NCI-H1417 treated with DMSO at 0.1 percent for 48 hours (cell line): ENCODE measurements at places on chromosomes 2 and 18.

DNA sequence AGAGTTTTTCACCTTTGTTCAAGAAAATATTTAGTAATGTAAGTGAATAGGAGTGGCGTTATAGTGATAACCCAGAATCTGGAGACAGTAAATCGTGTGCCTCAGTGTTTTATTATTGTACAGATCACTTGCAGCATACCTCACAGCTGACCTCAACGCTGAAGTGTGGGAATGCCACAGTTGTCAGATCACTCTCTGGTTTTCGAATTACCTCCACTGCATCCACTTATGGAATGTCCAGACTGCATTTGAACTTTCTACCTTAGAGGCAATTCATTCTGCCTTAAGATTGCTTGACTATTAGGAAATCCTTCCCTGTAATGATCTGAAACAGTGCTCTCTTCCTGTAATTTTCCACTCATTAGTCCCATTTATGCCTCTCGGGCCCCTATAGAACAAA lies 164.5 kb upstream of the ALPP start:
- no peak for DNase-seq

DNA sequence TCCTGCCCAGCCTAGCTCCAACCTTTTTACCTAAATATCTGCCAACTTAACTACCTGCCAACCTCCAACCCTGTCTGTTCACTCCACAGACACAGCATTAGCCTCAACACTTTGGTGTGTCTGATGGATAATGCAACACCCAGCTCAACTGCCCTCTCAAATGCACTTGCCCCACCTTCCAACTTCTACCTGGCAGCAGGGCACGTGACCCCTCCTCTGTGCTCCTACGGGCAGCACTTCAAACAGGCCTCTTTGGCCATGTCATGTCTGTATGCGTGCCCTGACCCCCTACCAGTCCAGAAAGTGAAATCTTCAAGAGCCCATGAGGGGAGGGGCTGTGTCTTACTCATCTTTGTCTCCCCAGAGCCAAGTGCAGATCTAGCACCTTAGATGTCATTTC lies 25.5 kb downstream of the RNF149 start:
- DNase-seq = no peak

- no peak for DNase-seq
Observed at GRCh38 chr2:189868896-189869295, 84.6 kb downstream of the PMS1 start.

DNA sequence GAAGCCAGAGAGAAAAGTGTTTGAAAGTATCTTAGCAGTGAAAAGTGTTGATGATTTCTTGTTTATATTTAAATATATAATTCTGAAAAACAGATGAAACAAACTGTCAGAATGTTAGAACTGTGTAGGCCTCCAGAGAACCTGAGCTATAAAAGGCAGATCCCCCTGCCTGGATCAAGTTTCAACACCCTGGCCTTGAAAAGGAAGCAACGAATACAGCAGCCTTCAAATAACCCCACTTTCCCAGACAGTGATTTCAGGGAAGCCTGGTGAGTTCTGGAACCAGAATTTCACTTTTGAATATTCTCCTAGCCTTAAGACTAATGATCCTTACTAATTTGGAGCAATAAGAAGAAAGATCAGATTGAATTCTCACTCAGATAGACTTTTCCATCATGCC lies 13.3 kb upstream of the TRIM43 start:
- no peak for DNase-seq

DNA sequence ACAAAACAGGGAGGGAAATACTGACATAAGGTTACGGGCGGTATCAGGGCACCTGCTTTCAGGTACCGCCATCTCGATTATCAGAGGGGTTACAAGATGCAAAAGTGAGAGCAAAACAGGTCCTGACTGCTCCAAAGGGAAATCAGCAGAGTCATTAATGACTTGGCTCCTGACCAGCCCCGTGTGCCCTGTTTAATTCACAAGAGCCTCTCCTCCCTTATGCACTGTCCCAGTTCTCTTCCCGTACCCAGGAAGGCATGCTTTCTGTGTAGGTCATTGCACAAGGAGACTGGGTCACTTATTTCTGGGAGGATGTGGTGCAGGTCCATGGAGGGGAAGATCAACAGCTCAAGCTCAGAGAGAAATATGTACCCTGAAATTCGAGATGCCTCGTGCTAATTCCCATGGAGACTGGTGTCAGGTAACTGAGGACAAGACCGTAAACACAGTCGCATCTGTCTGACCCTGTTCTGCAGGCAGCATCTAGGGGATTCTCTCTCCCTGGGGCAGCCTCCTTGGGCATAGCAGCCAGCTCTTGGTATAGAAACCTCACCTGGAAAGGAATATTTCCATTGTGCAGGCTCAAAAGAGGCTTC lies 79.9 kb downstream of the HNRNPLL start:
- DNase-seq = no peak

DNA sequence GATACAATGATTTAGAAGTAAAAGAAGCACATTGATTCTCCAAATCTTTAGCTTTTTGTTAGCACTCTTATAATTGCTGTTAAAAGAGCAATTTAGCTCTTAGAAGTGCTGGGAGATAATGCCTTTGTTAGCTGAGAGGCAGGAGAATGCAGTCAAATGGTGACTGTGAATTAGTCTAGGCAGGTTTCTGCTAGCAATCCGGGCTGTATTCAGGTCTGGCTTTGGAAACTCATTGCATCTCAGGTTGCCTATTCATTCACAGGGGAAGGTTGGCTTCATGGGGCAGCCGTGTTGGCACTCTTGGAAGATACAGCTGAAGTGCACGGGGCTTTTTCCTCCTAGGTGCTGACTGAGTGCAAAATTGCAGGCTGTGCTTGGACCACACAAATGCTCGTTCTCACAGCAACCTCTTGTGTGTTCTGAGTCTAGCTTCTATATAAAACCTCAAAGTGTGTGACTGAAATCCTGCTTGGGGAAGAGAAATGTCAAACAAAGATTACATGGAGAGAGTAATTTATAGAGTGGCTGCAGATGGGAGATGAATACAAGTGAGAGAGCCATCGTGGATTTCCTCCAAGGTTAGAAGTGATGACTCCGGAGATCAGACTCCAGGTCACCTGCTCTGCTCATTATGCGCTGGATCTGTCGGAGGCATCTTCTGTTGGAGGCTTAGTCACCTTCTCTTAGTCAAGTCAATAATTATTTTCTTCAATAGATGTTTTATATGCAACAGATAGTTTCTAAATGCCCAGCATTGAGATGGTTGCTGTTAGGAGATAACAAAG lies 167.8 kb downstream of the PMAIP1 start:
- DNase-seq = peak; percentile 25

DNA sequence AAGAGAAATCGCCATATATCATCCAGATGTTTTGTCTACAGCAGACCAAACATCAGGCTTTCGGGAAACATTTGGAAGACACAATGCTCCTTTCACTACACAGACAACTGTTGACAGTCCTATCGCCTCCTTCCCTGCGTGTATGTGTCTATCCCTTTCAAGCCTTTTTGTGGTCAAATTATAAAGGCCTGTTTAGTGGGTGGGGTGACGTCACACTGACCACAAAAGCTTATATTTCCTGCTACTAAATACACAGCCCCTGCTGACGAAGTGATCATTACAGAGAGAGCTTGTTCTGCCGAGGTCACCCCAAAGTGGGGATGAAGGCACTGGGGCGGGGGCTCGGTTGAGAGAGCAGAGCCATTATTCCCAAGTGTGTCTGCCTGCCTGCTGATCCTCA lies 302.7 kb upstream of the TNP1 start:
- DNase-seq = no peak

DNA sequence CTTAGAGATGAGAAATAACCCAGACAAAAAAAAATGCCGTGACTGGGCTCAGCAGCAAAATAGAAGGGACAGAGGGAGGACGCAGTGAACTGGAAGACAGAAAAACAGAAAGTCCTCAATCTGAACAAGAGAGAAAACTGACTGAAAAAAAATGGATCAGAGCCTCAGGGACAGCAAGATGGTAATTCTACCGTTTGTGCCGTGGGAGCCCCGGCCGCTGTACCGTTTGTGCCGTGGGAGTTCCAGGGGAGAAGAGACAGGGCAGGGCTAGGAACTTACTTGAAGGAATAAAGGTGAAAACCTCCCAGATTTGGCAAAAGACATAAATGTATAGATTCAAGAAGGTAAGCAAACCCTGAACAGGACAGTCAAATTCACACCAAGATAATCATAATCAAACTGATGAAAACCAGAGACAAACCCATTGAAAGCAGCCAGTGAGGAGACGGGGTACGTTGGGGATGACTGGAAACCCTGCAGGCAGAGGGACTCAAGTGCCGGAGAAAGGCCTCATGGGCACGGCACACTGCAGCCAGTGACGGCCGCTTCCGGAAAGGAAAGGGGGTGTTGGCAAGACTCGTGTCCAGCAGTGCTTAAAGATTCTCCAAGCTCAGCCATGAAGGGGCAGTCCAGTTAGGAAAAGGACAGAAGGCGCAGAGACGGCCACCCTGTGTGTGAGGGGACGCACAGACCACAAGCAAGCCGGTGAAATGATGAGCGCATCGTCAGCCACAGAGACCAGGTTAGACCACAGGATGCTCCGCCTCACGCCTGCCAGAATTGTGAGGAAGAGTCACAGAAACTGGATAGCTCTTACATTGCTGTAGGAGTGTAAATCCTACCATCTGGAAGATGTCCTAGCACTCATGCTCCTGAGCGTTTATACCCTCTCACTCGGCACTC lies 40.0 kb upstream of the NFATC1 start:
- DNase-seq = no peak

DNA sequence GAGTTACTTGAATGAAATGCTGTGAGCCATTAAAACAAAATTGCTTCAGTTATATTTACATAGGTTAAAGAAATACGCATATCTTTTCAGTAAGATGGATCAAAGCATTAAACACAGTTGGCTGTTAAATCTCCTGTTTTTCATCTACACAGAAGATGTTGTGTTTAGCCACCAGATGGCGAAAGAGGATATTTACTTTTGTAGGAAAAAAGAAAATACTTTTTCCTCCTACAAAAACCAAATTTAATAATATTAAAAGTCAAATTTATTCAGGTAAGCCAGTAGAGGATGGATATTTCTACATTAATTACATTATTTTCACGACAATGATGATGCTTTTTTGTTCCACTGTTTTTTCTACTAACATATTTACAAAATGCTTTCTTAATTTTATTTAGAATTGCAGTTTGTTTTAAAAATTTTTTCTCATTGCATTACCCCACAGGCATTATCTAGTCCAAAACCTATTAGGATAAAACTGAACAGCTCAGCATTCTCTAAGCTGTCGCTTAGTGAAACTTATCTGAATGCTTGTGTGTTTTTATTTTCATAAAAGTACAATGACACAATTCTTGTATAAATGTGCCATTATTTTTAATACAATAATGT lies 173.7 kb downstream of the ASXL3 start:
- peak; percentile 77 for DNase-seq

DNA sequence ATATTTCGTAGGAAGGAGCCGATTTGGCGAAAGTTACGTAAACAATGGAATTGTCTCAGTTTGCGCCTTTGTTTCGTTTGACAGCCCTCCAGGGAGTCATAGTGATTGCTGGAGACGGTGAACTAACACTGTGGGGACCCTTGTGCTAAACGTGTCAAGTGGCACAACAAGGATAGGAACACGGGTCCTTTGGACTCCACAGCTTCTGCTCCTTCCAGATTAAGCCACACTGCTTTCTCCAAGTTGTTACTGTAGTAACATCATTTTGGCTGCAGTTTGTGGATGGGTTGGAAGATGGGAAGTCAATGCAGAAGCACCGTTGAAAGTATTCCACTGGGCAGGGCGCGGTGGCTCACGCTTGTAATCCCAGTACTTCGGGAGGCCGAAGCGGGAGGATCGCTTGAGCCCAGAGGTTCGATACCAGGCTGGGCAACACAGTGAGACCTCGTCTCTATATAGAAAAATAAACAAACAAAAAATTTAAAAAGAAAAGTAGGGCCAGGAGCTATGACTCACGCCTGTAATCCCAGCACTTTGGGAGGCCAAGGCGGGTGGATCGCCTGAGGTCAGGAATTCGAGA lies 636 bp upstream of the IMMT start:
- DNase-seq = peak; percentile 60

DNA sequence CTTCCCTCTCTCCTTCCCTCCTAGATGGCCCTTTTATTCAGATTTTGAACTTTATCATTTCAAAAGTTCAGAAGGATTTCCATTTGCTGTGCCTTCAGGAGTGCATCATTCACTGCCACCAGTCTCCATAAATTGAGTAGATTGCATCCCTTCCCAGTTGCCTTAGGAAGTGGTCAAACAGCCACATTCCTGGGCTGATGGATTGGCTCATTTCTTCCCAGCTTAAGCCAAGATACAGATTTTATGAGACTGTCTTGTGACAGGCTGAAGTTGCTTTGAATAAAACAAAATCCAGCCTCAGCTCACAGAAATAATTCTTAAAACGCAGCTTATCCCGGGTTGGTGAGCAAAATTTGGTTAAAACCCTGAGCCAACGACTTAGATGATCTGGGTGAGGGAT lies 9.8 kb downstream of the NRP2 start:
- DNase-seq = no peak

GRCh38 chr18:42112657-42113420 lies 157.8 kb downstream of the PIK3C3 start:
- no peak for DNase-seq

GRCh38 chr18:27276479-27276878 lies 91.4 kb upstream of the CHST9 start:
- DNase-seq = no peak

DNA sequence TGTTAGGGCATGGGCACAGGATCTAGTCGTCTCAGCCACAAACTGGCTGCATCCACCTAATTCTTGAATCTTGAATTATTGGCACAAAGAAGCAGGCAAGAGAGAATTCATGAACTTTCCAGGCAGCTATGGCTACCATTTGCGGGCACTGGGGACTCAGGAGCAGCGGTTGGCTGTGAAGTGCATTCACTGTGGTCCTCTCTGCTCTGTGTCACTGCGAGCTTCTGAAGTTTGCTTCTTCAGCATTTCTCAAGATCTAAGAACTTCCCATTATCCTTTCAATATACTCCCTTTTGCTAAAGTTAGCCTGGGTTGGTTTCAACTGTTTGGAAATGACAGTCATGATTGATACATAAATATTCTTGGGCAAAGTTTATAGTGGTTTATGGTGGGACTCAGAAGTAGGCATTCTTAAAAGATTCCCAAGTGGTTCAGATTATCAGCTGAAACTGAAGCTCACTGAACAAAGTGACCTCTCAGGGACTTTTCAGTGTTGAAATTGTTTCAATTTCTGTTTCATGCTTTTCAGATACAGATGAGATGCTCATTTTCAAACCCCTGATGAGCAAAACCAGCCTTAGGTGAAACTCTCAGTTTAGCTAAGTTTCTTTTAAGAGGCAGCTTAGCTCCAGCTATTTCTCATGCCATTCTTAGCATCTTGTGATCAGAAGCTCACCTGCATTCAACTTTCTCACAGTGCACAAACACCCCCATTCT lies 1258.3 kb upstream of the GYPC start:
- no peak for DNase-seq
